ENCODE measurements at places on chromosomes 3 and 15.

DNA sequence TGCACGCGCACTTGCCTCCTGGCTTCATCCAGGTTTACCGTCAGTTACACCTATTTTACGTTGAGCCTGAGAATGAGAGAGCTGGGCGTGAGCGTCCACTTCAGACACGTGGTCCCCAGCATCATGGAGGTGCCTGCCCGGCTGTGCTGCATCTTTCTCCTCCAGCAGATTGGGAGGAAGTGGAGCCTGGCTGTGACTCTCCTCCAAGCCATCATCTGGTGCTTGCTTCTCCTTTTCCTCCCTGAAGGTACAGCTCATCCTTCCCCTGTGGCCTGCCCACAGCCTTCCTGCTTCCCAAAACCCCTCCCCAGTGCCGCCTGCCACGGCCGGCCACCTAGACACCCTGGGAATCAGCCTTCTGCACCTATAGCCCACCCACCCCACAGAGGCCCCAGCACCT, 31.6 kb downstream of the SLC22A14 start:
- no peak for DNase-seq

- DNase-seq = no peak
These were observed 392.4 kb upstream of the PROK2 start for GRCh38 chr3:72177075-72178050.

DNA sequence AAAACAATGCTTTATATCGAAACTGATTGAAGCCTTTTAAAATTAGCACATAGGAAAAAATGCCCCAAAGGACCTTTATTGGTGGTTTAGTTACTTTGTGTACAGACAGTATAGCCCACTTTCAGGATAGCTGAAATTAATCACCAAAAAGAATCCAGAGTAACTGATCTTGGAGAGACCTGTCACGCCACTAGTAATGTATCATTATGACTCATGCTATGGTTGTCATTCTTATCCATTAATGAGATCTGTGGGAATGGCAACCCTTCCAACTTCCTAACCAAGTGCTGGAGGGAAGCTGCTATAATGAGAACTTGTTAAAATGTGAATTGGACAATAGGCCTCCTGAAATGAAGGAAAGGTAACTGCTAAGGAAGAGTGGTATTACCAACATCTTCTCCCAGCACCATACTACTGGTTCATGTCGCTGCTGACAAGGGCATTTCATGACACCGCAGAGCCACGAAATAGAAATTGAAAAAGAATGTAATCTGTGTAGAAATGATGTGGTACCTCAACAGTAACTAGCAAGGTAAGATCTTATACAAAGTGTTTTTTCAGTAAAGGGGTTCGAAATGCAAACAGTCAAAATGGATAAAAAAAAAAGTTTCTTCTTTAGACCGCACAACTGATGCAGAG, 7.1 kb upstream of the EMC4 start:
- DNase-seq = no peak

DNA sequence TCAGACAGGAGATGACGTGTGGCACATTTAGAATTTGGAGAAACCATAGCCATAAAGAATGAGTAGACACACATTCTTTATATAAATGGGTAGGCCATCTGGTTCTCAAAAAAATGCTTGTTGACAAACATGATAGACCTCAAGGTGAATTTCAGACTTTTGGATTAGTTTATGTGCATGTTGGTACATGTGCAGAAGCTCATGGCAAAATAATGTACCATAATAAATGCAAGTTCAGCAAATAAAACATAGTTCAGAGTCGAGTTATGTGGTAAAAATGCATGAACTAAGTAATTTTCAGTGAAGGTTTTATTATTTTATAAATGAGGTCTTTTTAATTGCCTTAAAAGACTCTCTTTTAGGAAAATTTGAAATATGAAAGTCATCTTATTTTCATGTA, 24.6 kb downstream of the EEFSEC start:
- DNase-seq = no peak

- no peak for DNase-seq
These were observed 150.5 kb upstream of the POU1F1 start for GRCh38 chr3:87426918-87427317.

DNA sequence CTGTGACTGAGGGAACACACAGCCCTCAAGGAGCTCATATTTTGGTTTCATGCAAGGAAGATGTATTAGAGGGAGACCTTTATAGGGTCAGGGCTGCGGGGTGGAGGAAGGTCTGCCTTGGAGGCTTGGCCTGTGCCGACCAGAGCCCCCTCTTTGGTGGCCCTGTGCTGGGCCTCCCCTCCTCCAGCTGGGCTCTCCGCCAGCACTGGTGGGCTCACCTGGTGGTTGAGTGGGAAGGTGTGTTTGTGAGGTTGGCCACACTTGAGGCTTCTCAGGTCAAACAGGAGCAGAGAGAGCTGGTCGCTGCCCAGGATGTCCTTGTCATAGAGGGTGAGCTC, 2.6 kb downstream of the PLA2G4F start:
- DNase-seq = no peak

All from NCI-H2081 (cell line).